ENCODE measurements at places on chromosomes 11 and 22.

DNA sequence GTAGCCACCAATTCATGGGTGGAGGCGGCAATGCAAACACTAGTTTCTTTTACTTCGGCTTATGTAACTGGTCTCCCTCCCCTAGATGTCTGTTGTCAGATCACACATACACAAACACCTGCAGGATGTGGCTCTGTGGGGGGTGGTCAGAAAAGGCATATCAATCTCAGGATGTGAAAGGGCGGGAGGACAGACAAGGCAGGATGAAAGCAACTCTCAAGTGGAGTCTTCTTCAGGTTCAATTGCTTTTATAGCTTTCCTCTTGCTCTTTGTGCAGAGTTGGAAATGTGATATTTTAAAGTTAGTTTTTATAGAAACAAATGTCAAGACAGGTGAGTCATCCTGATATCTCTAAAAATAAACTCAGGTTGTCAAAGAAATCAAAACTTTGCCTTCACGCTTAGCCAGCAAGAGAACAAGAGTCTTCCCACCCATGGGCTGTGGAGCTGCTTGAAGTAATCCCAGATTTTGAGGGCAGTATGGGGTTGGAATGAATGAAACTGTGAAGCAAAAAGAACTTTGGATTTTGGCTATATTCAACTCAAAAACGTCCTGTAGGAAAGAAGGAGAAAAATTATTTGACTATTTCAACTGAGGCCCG, 423.4 kb downstream of the GUCY1A2 start:
- DNase-seq, result no peak

GRCh38 chr22:27129266-27129665, 471.9 kb downstream of the MIAT start:
- DNase-seq, result peak; percentile 9

GRCh38 chr11:70128435-70128906, 50.4 kb downstream of the ANO1 start:
- DNase-seq, result no peak

GRCh38 chr11:18958221-18958910, 19.2 kb upstream of the MRGPRX1 start:
- no peak for DNase-seq

DNA sequence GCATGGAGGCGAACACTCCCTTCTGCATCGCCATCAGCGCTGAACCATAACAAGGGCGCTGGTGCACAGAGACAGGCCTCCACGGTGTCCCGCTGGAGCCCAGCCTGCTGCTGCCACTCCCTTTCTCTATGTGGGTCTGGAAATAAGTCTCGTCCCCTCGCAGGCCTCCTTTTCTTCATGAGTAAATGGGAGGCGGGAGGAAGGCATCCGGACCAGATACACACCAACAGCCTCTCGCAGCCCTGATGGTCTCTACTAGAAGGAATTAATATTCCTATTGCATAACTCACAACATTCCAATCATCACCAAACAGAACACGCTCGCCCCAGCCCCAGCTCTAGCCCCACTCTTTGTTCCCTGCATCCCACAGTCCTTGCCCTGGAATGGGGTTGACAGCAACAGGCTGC, 14.9 kb downstream of the RASD2 start:
- no peak for DNase-seq

DNA sequence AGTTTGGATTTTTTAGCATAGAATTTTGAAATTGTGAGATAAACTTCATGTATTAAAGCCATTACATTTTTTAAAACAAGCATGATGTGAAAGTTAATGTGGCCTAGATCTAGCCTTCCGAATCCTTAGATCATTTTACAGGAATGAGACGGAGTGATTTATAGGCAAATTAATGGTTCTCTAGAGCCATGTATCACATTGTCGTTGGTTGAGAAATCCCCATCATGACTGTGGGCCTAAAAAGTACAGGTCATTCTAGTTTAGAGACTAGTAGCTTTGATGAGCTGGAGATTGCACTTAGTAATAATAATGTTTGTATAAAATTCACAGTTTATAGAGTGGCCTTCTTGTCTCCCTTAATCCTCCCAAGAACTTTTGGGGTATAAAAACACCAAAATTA, 7.1 kb downstream of the EWSR1 start:
- DNase-seq, result no peak

DNA sequence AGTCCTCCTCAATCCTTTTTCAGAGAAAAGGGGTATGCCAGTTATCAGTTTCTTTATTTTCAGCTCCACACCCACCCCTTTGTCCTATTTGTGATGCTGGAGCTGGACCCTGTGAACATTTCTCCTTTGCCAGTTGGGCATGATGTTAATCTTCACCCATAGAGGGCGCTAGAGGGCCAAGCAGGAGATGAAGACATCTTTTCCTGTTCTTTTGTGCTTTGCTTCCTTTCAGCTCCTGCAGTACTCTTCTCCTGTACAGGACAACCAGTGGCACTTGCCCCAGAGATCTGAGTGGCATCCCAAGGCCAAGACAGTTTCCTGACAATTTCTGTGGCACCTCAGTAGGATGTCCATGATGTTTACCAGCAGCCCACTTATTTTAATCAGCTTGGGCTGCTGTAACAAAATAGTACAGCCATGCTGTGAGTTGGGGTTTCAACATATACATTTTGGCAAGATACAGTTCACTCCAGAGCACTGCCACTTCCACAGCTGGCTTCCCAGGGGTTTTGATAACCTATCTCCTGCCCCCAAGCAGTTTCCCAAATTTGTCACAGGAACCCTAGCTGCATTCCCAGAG, 4.6 kb downstream of the SAA2 start:
- DNase-seq, result peak; percentile 89

- DNase-seq, result no peak
These were observed 4.6 kb downstream of the PLAAT2 start for GRCh38 chr11:63558459-63559157.

- DNase-seq, result no peak
These were observed 313.7 kb downstream of the MN1 start for GRCh38 chr22:27487600-27488452.

DNA sequence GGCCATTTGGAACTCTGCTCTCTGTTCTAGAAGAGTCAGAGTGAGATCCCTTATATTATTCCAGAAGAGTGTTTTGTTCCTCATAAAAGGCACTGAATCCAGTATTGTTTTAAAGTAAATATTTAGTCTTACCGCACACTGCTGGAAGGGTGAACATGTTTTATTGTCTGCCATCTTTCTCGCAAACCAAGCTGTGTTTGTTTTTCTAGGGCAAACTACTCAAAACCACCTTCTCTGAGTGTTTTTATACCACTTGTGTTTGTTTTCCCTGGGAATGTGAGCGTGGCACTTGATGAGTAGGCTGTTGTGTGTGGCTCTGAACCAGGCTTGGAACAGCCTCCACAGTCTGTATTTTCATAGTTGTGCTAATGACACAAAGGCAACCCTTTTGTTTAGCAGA, 89.8 kb downstream of the DBX1 start:
- DNase-seq, result no peak
